ENCODE measurements at places on chromosomes 1 and 21.

DNA sequence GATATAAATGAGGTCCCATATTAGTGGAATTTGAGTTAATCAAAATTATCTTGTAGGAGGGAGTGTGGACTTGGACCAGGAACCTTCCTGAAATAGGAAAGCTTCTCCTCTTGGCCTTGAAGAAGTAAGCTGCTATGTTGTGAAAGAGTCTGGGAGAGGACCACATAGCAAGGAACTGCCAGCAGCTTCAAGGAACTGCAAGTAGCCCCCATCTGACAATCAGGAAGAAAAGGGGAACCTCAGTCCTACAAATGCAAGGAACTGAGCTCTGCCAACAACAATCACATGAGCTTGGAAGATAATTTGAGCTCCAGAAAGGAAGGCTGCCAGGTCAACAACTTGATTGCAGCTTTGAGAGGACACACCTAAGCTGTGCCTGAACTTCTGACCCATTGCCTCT is 8.2 kb upstream of the PRMT6 start:
- no peak for DNase-seq

GRCh38 chr1:236494586-236495466 is 29.0 kb upstream of the LGALS8 start:
- no peak for DNase-seq

GRCh38 chr1:156081180-156081916 is 917 bp downstream of the MEX3A start:
- DNase-seq: no peak

- no peak for DNase-seq
Observed at GRCh38 chr1:88998716-88999115, 6.3 kb upstream of the KYAT3 start.
